ENCODE measurements at places on chromosomes 12 and 14. TPM values are rescaled to one million over a fixed set of nuclear protein-coding genes. Genes with fewer than 3 reads are reported as not detected.

GRCh38 chr14:23284654-23285529 is 1.0 kb downstream of the HOMEZ start:
- no peak for ATAC-seq

Gene POTEM
- total RNA-seq: not detected

GRCh38 chr14:80231702-80232101 is 20.4 kb upstream of the DIO2 start:
- ATAC-seq: no peak

DNA sequence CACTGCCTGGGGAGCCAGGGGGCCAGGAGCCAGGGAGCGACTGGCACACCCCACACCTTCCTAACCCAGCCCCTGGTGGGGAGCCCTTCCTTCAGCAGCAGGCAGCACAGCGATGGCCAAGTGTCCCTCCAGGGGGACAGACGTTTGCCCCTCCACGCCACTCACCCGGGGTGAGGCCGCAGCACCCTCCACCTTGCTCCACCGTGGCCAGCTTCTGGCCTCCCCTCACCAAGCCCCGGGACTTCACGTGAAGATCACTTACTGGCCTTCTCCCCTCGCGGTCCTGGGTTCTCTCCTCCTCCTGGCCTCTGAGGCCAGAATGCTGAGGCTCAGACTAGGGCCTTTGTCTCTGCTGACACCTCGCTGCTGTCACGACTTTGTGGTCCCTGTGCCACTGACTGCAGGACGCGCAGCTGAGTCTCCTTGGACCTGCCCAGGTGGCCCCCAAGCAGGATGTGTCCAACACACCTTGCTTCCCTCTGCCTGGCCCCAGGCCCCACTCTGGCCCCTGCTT is 3.5 kb upstream of the ASPG start:
- no peak for ATAC-seq

DNA sequence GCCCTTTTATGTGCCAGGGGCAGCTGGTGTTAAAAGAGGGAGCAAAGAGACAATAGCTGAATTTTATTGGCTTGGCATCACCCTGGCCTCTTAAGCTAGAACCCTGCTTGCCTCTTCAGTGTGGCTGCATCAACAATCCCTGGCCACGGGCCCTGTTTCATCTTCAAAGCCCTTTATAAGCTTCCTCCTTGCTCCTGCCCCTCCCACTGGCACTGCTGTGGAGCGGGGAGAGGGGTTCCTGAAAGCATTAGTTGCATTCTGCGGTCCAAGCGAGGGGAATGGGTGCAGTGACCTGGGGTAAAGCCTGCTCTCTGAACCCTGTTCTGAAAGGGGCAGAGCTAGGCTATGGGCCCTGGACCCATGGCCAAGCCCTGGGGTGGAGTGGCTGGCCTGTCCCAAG is 220 bp upstream of the KRT83 start:
- no peak for ATAC-seq

DNA sequence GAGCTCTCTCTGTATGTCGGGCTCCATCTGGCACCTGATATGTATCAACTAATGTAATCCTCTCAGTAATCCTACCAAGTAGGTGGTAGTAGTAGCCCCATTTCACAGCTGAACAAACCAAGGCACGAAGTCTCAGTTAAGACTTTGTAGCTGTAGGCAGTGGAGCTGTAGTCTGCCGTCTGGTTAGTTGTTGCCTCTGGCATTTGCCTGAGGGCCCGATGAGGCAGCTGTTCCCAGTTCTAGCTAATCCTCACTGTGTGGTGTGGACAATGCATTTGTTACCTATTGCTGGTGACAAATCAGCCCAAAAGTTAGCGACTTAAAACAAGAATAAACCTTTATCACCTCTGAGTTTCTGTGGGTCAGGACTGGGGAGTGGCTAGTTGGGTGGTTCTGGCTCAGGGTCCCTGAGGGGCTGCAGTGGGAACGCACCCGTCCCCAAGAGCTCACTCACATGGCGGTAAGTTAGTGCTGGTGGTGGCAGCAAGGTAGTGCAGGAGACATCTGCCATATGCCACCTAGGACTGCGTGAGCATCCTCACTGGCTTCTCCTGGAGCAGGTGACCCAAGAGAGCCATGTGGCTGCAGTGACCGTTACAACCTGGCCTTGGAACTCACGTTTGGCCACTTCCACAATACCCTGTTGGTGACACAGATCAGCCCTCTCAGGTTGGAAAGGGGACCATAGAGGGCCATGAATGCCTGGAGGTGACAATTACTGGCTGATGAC is 5.6 kb downstream of the AACS start:
- ATAC-seq: no peak

Gene HHIPL1
- 1.8 TPM for total RNA-seq

Gene FMNL3
- 4.7 TPM for total RNA-seq

Gene RNASE4
- total RNA-seq: 1.5 TPM

GRCh38 chr14:104682107-104682593 is 7.3 kb upstream of the INF2 start:
- peak; percentile 32 for ATAC-seq

DNA sequence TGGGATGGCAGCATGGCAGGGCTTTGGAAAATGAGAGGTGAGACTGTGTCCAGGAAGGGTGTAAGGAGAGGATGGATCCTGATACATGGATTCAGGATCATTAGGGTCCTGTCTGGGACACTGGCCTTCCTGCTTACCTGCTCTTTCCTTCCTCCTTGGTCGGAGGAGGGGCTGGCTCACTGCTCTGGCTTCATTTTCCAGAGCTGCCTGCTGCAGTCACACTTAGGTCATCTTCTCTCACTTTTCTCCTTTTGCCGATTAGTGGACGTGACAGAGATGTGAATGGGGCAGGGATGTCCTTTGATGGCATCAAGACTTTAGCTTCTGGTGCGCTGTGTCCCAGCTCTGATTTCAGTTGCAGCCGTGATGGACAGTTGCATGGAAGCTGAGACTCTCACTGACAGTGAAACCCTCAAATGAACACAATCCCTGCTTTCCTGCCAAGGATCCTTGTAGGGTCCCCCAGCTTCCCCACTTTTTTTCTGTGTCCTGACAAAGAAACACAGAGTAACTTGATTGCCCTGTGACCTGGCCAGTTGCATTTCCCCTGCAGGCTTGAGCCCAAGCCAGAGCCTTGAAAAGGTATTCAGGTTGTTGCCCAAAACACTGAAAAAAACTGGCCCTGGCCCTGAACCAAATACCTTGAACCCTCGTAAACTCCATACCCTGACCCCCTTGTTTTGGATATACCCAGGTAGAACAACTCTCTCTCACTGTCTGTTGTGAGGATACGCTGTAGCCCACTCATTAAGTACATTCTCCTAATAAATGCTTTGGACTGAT is 756 bp upstream of the CIDEB start:
- ATAC-seq: no peak

Gene ENDOU
- total RNA-seq: 1.5 TPM

DNA sequence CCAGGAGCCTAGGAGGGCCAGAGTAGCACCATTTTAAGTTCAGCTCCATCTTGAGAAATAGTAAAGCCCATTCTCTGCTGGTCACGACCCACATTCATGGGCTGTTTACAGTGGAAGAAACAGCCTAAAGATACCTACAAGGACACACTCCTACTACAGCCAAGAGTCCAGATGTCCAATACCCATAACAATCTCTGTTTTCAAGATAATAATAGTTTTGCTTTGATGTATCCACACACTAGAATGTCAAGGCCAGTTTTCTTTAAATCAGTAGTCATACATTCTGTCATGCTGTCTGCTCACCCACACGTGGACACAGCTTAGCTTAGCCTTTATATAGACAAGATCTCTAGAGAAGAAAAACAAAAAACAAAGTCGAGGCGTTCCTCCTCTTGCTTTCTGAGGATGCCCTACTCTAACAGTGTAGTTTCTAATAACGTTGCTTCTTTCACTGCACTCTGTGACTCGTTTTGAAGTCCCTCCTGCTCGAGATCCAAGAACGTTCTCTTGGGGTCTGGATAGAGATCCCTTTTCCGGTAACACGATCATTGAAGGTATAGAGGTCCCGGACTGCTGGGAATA is 17.9 kb upstream of the ETFBKMT start:
- no peak for ATAC-seq

DNA sequence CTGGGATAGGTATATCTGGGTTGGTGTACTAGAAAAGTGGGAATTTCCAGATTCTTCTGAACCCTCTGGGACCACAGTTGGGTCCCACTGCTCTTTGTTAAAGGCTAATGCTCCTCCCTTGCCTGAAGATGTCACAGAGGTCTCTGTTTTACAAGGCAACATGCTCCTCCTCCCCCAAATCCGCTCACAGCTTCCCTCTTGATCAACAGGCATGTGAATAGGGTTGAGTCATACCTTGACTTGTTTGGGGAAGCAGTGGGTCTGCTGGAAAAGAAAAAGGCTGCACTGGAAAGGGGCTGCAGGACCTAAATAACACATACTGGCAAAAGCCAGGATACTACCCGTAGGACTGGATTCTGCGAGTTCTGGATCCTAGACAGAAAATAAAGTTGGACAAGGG is 165.4 kb upstream of the TMEM260 start:
- ATAC-seq: no peak

Gene IL23A
- total RNA-seq: 3.8 TPM

DNA sequence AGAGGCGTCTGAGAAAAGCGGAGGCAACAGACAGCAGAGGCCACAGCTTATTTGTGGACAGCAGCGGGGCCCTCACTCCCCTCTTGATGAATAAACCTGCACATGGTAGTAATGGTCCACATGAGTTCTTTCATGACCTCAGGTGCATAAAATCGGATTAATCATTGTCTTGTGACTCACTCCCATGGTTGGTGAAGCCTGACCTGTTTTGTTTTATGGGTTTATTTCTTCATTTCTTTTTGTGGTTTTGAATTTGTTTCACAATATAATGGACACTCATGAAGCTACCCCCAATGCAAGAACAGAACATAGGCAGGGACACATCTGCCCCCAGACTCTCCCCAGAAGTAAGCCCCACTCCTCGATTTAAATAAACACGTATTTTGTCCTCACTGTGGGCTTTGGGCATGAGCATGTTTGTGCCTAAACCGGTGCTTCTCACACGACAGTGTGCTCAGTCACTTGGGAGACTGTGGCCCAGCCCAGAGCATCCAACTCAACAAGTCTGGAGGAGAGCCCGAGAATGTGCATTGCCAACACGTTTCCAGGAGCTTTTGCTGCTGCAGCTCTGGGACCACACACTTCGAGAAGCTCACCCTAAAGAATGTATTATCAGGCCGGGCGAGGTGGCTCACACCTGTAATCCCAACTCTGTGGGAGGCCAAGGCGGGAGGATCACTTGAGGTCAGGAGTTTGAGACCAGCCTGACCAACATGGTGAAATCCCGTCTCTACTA is 116.1 kb downstream of the SCARB1 start:
- ATAC-seq: peak; percentile 52

Gene FRS2
- 21.0 TPM for total RNA-seq

- no peak for ATAC-seq
Observed at GRCh38 chr14:38929416-38929815, 173.6 kb downstream of the SEC23A start.

DNA sequence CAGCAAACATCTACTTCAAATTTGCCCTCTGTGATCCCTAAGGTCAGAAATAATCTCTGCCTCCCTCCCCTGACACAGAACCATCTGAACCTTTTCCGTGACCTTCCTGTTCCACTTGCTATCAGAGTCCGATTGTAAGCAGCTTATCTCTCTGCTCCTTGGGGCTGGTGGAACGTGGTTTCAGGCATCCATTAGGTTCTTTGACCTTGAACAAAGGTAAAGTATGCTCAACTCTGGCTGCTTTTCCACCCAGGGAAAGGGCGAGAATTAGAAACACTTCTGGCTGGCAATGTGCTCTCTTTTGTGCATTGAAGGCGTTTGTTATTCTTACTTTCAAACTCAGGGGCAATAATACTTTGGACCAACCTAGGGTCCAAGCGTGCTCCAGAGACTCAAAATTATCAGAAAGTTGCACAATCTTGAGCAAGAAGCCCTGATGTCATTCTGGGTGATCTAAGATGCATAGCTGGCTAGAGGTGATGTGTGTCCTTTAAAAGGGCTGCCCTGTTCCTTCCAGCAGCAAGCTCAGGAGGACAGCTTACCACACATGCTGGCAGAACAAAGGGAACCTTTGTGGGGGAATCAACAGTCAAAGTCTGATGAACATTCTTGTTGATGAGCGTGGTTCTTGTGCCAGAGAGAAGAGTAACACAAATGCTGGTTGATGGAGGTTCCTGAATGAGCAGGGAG is 29.8 kb downstream of the ADGRD1 start:
- ATAC-seq: peak; percentile 35

Gene HOXC9
- total RNA-seq: 21.2 TPM

DNA sequence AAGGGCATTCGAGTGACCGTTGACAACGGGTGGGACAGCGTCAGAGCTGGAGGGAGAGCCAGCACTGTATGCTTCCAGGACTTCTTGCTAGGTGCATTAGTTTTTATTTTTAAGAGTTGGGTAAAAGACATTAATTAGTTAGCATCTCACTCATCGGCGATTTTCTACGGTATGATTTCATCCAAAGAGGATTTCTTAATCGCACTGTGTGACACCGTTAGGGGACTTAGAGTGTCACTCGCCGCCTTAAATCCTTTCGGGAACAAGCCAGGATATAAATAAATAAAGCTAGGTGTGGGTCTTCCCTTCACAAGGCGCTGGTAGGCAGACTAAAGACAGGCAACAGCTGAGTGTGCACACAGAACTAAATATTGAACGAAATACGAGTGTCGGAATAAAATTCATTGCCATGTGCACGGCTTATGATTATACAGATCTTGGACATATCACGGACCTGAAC is 869 bp upstream of the NOVA1 start:
- peak; percentile 13 for ATAC-seq

Gene SLC7A7
- 2.4 TPM for total RNA-seq

GRCh38 chr12:93938317-93938716 is 210.1 kb upstream of the PLXNC1 start:
- no peak for ATAC-seq

DNA sequence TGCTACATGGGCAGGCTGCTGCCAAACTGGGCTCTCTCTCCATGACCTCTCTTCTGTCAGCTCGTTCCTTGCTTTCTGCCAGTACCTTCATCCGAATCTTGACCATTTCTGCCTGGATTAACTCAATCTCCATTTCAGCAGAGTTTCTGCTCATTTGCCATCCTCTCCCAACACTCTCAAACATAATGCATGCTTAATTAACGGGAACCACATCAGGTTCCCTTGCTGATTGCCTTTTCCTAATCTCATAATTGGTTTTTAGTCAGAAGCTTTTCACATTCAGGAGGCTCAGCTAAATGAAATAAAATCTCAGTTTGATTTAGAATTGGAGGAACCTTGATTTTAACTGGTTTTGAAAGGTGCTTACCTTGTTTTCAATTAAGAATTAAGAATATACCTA is 127.3 kb downstream of the SLC5A8 start:
- ATAC-seq: no peak
